ENCODE measurements at places on chromosomes 6 and 20.

- DNase-seq, result no peak
Measured at GRCh38 chr6:31037682-31038081, 27.4 kb downstream of the MUC22 start.

DNA sequence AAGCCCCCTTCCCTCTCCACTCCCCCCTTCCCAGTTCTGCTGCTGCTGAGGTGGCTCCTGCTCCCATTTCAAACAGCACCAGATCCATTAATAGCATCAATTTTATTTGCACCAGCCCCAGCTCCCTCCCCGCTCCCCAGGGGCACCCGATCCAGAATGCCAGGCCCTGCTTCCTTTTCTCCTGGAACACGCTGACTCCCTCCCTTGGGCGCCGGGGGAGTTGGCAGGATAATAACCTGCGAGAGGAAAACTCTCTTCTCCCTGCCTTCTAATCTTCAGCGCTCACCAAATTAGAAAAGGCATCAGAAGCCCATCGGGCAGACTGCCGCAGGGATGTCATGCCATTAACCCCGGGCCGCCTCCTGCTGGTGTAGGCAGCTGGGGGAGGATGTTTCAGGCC is 77.8 kb downstream of the NCR2 start:
- no peak for DNase-seq

DNA sequence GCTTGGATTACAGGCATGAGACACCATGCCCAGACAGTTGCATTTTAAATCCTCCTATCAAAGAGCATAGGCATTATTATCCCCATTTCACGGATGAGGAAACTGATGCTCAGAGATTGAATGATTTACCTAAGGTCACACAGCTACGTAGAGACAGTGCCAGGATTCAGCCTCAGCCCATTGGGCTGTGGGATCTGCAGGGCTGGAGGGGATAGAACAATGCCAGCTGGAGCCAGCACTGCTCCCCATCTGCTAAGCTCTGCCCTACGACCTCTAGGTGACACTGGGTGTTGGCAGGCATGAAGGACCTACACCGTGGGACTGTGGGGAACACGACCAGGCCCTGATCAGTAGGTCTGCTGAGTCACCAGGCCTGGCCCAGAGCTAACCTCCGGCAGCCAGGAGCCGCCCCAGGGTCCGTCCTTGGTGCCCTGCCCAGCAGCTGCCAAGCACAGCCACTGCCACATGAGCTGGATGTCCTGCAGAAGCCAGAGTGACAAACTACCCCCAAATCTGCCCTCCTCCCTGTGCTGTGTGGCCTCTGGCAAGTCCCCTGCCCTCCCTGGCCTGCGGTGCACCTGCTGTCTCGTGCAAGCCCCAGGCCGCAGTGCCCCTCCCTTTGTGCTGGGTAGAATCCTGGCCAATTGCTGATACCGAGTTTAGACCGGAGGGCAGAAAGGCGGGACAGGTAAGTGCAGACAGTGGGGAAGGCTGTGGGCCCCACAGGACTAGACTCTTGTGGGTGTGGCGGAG is 47.6 kb upstream of the PTGIS start:
- DNase-seq, result no peak

DNA sequence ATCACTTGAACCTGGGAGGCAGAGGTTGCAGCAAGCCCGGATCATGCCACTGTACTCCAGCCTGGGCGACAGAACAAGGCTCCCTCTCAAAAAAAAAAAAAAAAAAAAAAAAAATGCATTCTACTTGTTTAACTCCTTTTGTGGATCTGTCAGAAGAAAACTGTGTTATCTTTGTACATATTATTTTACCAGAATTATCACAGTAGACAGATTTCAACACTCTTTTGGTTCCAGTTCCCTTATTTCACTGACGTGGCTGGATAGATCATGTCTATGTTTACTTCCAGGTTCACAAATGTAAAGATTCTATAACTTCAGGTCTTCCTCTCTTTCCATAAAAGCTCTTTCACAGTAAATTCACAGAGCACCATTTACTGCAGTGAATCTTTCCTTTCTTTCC is 18.4 kb downstream of the NUDT3 start:
- DNase-seq, result no peak

- no peak for DNase-seq
Measured at GRCh38 chr6:131112249-131112648, 23.0 kb upstream of the AKAP7 start.

- DNase-seq, result no peak
Measured at GRCh38 chr6:110563711-110564110, 87.3 kb upstream of the SLC22A16 start.

GRCh38 chr6:2193931-2194330 is 51.5 kb downstream of the GMDS start:
- DNase-seq, result no peak
